AG09309 (cell line): ENCODE measurements at places on chromosomes 2 and 18.

- peak; percentile 46 for DNase-seq
Observed at GRCh38 chr2:168961450-168962229, 60.5 kb downstream of the G6PC2 start.

GRCh38 chr18:42137693-42138375, 182.8 kb downstream of the PIK3C3 start:
- no peak for DNase-seq

DNA sequence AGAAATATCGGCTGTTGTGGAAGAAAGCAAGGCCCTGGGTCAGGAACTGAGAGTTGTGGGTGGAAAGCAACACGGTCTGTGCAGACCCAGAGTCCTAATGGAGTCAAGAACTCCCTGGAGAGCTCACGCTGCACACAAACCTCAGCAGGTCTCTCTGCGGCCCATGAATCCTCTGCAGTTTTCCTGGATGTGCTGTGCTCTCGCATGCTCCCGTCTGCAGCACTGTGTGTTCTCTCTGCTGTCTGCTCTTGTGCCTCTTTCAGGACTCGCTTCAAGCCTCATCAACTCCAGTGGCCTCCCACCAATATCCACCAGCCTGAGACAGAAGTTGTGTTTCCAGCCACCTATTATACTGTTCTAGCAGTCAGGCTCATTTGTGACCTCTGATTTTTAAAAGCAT, 24.3 kb downstream of the RNU4ATAC start:
- no peak for DNase-seq

DNA sequence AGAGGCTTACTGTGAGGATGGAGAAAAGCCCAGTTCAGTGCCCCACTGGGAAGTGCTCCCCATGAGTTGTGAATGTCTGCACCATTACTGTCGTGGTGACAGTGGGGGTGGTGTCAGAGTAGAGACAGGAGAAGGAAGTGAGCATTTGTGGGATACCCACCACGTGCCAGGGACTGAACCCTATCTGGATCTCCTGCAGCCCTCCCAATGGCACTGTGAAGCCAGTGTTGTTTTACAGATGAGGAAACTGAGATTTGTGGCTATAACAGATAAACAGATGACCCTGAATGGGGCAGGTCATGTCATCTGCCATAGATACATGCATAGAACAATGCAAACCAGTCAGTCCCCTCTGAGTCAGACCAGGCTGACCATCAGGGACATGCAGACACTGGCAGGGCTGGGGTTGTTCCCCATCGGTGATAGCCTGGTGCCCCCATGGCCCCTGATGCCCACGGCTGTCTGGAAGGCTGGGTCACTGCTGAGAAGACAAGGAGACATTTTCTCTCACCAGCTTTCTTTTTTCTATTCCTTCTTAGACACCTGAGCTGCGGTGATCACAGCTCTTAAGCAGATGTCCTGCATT, 60.8 kb downstream of the EMILIN2 start:
- DNase-seq = no peak

- no peak for DNase-seq
Observed at GRCh38 chr2:191296083-191297006, 51.1 kb downstream of the MYO1B start.
